AG04450 (cell line): ENCODE measurements at places on chromosomes 5 and 9.

DNA sequence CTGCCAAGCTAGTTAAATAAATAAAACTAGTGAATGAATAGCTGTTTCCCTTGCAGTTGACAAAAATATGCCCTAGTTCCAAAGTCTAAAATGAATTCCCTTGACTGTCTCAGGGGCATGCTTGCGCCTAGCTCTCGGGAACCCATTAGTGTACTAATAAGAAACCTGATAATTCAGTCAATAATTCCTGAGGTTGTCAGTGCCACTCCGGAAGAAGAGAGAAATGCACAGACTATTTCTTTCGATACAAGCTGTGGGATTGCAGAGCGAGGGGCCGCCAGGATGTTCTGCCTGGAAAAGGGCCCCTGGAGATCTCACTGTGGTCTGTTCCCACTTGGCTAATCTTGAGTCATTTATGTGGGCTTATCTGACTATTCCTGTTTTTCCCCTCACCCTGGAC is 56.4 kb upstream of the LARP1 start:
- DNase-seq, result no peak

DNA sequence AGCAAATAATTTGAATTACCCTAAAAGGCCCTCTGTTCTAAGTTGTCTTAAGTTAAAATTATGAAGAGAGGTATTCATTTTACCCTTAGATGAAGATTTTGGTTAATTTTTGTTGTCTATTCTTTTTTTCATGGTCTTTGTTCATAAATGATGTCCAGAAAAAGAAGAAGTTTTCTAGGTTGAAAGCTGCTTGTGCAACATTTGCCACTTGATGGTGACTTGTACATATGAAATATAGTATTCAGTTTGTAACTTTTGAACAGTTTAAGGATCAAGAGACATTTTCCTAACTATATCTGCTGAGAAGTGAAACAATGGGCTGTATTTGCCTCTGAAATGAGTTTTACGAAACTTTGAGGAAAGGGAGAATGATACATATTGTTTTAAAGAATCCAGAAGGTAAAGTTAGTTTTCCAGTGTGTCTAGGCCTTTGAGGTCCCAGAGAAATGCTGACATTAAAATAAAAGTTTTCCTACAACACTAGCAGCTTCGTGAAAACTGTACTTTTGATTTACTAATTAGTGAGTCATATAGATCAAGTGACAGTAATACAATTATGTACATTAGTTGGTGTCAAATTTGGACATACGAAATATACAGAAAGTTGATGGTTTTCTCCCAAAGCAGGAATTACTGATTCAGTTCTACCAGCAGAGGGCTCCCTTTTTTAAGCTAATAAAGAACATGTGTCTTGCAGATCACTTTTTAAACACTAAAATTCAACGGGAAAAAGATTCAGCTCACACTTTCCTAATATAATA is 70.5 kb downstream of the PIK3R1 start:
- DNase-seq, result no peak

DNA sequence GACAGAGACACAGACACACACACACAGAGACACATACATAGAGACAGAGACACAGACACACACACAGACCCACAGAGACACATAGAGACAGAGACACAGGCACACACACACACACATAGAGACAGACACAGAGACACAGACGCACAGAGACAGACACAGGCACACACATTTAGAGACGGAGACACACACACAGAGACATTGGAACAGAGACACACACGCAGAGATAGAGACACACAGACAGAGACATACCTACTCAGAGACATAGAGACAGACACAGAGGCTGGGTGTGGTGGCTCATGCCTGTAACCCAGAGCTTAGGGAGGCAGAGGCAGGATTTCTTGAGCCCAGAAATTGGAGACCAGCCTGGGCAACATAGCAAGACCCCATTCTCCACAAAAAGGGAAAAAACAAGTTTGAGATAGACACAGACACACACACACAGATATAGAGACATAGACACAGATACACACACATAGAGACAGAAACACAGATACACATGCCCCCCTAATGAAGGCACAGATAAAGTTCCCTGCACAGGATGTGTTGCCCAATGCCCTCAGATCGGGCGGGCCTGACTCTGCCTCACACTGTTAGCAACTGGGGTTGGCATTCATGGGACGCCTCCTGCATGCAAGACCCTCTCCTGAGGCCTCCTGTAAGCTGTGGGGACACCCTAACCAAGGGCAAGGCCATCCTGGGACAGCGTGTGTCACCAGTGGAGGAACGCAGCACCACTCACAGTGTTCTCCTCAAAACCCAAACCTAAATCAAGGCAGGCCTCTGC is 3.3 kb upstream of the RALGDS start:
- no peak for DNase-seq

DNA sequence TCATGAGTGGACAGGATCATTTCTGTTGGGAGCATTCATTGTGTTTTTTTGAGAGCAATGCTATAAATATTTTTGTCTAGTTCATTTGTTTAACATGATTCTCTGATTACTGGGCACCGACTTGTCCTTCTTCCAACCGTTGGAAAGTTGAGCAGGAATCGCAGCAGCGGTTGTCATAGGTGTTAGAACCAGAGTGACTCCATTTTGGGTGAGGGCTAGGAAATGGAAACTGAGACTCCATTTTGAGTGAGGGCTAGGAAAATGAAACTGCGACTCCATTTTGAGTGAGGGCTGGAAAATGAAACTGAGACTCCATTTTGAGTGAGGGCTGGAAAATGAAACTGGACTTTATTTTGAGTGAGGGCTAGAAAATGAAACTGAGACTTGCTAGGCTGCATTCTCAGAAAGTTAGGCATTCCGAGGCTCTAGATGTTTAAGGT is 100.6 kb downstream of the ICE1 start:
- no peak for DNase-seq

DNA sequence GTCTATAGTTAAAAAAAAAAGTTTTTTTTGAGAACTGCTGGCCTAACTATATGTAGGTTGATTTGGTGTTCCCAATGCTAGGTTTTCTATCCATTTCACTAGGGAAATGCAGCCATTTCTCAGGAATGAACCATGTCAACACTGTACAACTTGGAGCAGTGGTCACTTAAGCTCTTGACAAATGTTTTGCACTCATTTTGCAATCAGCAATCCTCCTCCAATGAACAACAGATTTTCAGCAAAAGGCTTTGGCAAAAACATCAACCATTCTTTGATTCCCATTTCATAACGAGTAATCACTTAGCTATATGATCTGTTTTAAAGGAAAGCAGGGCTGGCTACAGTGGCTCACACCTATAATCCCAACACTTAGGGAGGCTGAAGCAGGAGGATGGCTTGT is 17.9 kb downstream of the STRBP start:
- DNase-seq, result no peak

- DNase-seq, result no peak
Measured at GRCh38 chr9:92501671-92502393, 19.5 kb upstream of the ASPN start.

- DNase-seq, result no peak
Measured at GRCh38 chr5:82749461-82749820, 327.8 kb downstream of the TMEM167A start.

- DNase-seq, result no peak
Measured at GRCh38 chr5:15492545-15492944, 7.4 kb upstream of the FBXL7 start.

- no peak for DNase-seq
Measured at GRCh38 chr5:170275376-170275994, 22.1 kb downstream of the LCP2 start.

DNA sequence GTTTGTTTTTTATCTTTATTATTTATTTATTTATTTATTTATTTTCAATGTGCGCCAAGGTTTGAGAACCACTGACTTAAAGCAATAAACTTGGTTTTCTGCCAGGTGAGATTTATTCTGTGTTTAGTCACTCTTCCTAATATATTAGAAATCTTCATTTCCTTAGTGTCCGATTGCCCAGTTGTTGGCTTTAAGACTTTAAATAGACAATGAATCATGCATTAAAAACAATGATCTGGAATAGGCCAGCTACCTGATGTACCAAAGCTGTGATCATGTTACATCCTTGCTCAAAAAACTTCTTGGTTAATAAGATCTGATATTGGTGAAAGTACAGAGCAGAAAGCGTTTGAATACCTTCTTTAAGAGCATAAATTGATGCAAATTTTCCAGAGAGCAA is 52.1 kb upstream of the ERBIN start:
- DNase-seq, result no peak

DNA sequence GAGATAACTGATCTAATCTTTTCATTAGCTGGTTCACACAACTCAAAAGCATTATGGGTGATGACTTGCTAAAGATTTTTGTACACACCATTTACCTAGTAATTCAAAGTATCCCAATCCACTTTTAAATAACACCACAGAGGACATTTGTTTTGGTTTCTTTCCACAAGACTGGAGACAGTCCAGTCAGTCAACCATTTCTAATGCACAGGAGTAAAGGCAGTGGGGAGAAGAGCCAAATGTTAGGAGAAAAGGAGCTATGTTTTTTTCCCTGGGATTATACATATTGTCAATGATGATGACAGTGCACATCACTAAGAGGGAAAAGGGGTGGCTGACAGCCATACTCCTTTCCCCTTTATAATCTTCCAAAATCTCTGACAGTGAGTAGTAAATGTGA is 240.9 kb downstream of the GABRB2 start:
- no peak for DNase-seq

DNA sequence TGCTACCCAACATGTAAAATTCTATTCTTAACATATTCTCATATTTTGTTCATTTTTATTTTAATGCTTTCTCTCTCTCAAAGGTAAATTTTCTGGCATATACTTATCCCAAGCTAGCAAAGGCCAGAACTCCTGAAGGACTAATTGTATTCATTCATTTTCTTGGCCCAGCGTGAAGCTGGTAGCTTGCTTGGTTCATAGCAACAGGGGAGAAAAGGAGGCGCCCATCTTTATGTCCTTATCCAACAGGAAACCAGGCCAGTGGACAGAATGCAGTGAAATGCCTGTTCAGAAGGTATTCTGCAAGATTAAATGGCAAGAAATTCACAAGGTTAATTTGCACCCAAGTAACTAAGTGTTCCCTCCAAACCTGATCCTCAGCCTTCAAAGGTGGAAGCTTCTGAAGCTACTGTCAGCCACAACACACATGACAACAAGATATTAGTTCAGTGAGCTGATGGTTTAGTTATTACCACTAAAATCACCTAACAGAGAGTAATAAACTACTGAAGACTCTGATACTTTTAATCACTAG is 5.6 kb downstream of the EFNA5 start:
- DNase-seq, result no peak

DNA sequence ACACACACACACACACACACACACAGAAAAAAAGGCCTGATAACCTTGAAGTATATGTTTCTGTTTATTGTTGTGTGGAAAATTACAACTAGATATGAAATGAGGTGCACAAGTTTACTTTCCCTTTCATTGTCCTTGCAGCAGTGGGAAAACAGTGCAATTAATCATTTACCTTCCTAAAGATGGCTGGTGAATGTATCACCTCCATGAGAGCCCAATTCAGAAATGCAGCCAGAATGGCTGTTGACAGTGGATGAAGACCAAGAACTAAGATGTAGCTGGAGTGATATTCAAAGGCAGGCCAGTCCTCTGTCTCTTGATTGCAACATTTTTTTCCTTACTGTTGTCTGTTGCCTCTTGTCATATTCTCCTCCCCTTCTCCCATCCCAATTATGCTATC is 49.6 kb upstream of the EIF4EBP3 start:
- DNase-seq, result no peak

- no peak for DNase-seq
Measured at GRCh38 chr5:6713274-6714225, at the start of gene TENT4A. Gene TENT4A, plus strand, starts transcription at chr5:6713432. Its CDS starts 552 bp downstream, at chr5:6713984.

DNA sequence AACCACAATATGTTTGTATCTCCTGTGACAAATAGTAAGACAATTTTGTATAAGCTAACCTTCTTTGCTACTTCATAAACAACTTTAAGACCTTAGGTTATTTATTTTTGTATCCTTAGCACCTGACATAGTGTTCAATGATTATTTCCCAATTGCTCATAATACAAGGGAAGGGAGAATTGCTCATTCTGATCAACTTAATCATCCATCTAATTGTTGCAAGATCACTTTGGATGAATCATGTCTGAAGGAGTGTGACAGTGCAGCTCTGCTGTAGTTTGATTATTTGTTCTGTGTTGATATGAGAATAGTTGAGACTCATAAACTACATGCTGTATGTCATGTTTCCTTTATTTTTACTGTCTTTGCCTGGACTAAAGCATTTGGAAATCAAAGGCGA is 721.3 kb upstream of the SEMA6A start:
- DNase-seq, result no peak

GRCh38 chr5:33611877-33612276 is 171.1 kb downstream of the TARS1 start:
- peak; percentile 23 for DNase-seq

DNA sequence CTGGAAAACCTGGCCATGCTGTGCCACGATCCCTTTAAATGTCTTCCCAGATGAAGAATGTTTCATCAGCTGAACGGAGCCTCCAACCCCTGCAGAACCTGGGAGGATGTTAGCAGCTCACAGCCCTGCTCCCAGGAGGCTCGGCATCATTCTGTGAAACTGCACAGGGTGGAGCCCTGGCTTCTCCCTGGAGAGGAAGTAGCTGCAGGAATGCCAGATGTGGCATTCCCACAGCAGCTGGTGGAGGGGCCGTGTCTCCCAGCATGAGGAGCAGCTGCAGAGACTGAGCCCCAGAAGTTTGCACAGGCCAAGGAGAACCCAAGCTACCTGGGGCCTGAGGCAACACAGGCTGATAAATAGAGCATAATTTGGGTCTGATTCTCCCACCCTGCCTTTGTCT is 165.8 kb upstream of the MAP3K1 start:
- DNase-seq, result no peak

DNA sequence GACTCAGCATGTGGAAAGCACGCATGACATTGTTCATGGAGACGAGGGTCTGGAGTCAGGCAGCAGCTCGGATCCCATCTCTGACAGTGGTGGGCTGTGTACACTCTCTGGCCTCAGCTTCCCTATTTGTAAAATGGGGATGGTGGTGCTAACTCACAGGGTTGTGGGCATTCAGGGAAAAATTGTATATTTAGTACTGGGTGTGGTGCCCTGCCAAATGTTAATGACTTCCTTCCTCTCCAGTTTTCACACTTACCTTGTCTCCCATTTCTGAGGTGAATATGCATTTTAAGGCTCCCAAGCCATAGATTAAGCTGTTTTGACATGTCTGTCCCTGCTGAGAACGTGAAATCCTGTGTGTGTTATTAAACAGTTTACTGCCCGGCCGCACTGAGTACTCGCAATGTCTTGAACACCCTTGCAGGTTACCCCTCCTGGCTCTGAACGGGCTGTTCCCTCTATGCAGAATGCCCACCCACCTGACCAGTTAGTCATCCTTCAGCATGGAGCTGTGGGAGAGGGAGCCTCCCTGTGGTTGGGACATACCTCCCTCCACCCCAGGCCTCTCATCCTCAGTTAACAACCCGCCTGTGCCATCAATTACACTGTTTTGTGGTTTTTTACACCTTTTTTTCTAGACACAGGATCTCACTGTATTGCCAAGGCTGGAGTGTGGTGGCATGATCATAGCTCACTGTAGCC is 25.8 kb downstream of the TJP2 start:
- no peak for DNase-seq

GRCh38 chr5:133052317-133053175 is 733 bp downstream of the HSPA4 start:
- no peak for DNase-seq

GRCh38 chr5:39256477-39257235 is 37.3 kb upstream of the FYB1 start:
- DNase-seq, result peak; percentile 55
